Panc1 (cell line): ENCODE measurements at places on chromosomes 5 and 9. TPM values are rescaled to one million over a fixed set of nuclear protein-coding genes. Genes with fewer than 3 reads are reported as not detected.

- H3K36me3 ChIP-seq = no peaks in the 10 kb centered on the region
- H3K27ac ChIP-seq = no peak overlapping the region
- H3K27me3 ChIP-seq = peaks cover 10% of the 10 kb centered on the region
- H3K4me1 ChIP-seq = no peaks in the 10 kb centered on the region
- no peak for DNase-seq
- H3K4me3 ChIP-seq = no peak overlapping the region
These were observed 163.4 kb upstream of the FSTL4 start for GRCh38 chr5:133775584-133776304.

Gene ADRB2
- 1.0 TPM for total RNA-seq

GRCh38 chr5:60640901-60641300 lies 59.1 kb downstream of the DEPDC1B start:
- no peak overlapping the region for H3K27ac ChIP-seq
- no peak overlapping the region for H3K4me3 ChIP-seq
- DNase-seq = no peak
- H3K4me1 ChIP-seq = no peaks in the 10 kb centered on the region
- no peaks in the 10 kb centered on the region for H3K36me3 ChIP-seq

Gene TLX3
- total RNA-seq = not detected

Gene HTR4
- not detected for total RNA-seq

Gene POU5F2
- total RNA-seq = 0.39 TPM

- no peaks in the 10 kb centered on the region for H3K27me3 ChIP-seq
- no peak overlapping the region for H3K4me3 ChIP-seq
- H3K4me1 ChIP-seq = peaks cover 4% of the 10 kb centered on the region
- no peak overlapping the region for H3K27ac ChIP-seq
- no peak for DNase-seq
- no peaks in the 10 kb centered on the region for H3K36me3 ChIP-seq
These were observed 94.5 kb downstream of the LMX1B start for GRCh38 chr9:126708178-126708577.

Gene CATSPER3
- total RNA-seq = 0.69 TPM

DNA sequence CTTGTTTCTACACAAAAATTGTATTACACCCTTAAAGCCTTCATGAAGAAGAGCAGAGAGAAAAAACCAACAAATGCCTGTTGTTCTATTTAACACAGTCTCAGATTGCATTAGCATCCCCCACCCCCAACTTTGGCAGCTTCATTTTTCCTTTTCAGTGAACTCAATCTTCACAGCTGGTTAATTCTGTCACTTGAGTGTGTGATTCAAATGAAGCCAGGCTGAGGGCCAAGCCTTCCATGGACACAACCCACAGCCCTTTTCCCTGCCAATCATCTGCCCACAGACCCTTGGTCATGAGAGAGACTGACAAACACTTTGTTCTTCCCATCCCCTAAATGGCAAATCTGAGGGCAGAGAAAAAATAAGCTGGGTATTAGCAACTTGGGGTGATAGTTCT lies 217.5 kb upstream of the NMUR2 start:
- no peak overlapping the region for H3K27ac ChIP-seq
- no peaks in the 10 kb centered on the region for H3K27me3 ChIP-seq
- H3K4me3 ChIP-seq = no peak overlapping the region
- DNase-seq = no peak
- no peaks in the 10 kb centered on the region for H3K4me1 ChIP-seq

- no peak for DNase-seq
- no peak overlapping the region for H3K27ac ChIP-seq
- H3K4me3 ChIP-seq = no peak overlapping the region
- no peaks in the 10 kb centered on the region for H3K27me3 ChIP-seq
- H3K4me1 ChIP-seq = 0 out of 2 replicates have a peak, but pooled peaks cover 8% of the 10 kb centered on the region
These were observed 123.1 kb upstream of the ZNF608 start for GRCh38 chr5:124869426-124870033.

DNA sequence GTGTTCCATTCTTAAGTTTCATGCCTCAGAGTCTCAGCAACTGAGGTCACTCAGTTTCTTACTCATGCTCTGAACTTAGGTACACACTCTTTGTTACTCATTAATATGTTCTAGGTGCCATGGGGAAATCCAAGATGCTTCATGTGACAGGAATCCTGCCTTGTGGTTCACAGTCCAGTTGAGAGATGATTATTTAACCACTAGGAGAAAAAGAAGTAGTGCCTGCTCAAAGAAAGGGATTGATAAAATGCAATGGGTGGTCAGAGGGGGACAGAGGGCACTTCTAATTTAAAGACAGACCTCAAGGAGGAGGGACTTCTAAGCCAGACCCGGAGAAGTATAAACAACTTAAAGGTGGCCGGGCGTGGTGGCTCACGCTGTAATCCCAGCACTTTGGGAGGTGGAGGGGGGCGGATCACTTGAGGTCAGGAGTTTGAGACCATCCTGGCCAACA lies 69.0 kb downstream of the UGCG start:
- peak; percentile 83 for DNase-seq
- H3K27ac ChIP-seq = peak overlapping the region; percentile 78
- no peaks in the 10 kb centered on the region for H3K36me3 ChIP-seq
- H3K27me3 ChIP-seq = no peaks in the 10 kb centered on the region
- H3K4me1 ChIP-seq = peaks cover 20% of the 10 kb centered on the region
- H3K4me3 ChIP-seq = no peak overlapping the region

Gene DAB2
- total RNA-seq = 1.7 TPM

- H3K4me1 ChIP-seq = peaks cover 93% of the 10 kb centered on the region
- no peak for DNase-seq
- no peaks in the 10 kb centered on the region for H3K36me3 ChIP-seq
- H3K4me3 ChIP-seq = 0 out of 2 replicates have a peak overlapping the region, but pooled peaks have one; percentile 2
- peak overlapping the region; percentile 99 for H3K27ac ChIP-seq
- no peaks in the 10 kb centered on the region for H3K27me3 ChIP-seq
These were observed 34.5 kb downstream of the TRIO start for GRCh38 chr5:14177634-14178033.

GRCh38 chr9:133737774-133738639 lies at the start of gene SARDH:
Gene SARDH (minus strand): TSS chr9:133738352. CDS start chr9:133734173, 4,179 bp downstream.
- H3K4me3 ChIP-seq = peak within 1 kb of the TSS; percentile 33
- H3K36me3 ChIP-seq = no peaks in the 10 kb centered on the region
- no peaks in the 10 kb centered on the region for H3K27me3 ChIP-seq
- no peak for DNase-seq

Gene ARSI
- 18.6 TPM for total RNA-seq

Gene C5orf63
- 9.8 TPM for total RNA-seq
